Activated naive CD8-positive, alpha-beta T cell treated with anti-CD3 and anti-CD28 coated beads, Interleukin-2, amount 50 U/mL, for 16 hours (primary cell): ENCODE measurements at places on chromosomes 6 and 20.

GRCh38 chr6:3421791-3422434, 34.9 kb downstream of the SLC22A23 start:
- DNase-seq = no peak

- DNase-seq = no peak
Measured at GRCh38 chr6:55979526-55979925, 104.1 kb upstream of the BMP5 start.

GRCh38 chr6:163962627-163963117, 548.2 kb downstream of the QKI start:
- no peak for DNase-seq

DNA sequence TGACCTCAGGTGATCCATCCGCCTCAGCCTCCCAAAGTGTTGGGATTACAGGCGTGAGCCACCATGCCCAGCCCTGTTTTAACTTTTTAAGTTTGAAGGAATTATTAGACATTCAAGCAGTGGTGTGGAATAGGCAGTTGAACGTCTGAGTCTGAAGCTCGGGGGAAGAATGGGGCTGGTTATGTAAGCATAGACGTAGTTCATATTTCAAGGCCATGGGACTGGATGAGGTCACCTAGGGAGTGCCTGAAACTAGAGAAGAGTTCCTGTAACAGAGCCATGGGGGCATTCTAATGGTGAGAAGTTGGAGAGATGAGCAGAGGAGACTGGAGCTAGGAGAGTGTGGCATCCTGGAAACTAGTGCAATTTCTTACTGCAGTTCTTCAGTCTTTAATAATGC, 6.4 kb downstream of the CDKAL1 start:
- no peak for DNase-seq

DNA sequence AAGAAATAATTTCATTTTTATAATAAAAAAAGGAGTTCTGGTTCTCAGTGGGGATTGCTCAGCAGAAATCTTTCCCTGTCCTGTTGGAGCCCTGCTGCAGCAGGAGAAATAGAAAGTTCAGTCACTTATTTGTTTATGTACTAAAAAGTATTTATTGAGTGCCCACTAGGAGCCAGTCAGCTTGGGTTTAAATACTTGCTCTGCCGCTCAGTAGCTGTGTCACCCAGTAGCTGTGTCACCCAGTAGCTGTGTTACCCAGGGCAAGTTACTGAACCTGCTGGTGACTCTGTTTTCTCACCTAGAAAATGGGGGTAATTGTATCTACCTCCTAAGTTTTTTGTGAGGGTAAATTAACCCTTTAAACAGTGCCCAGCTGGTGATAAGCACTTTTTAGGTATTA, 32.9 kb downstream of the FOXF2 start:
- no peak for DNase-seq

GRCh38 chr20:44050925-44051660, 135.9 kb downstream of the JPH2 start:
- no peak for DNase-seq

DNA sequence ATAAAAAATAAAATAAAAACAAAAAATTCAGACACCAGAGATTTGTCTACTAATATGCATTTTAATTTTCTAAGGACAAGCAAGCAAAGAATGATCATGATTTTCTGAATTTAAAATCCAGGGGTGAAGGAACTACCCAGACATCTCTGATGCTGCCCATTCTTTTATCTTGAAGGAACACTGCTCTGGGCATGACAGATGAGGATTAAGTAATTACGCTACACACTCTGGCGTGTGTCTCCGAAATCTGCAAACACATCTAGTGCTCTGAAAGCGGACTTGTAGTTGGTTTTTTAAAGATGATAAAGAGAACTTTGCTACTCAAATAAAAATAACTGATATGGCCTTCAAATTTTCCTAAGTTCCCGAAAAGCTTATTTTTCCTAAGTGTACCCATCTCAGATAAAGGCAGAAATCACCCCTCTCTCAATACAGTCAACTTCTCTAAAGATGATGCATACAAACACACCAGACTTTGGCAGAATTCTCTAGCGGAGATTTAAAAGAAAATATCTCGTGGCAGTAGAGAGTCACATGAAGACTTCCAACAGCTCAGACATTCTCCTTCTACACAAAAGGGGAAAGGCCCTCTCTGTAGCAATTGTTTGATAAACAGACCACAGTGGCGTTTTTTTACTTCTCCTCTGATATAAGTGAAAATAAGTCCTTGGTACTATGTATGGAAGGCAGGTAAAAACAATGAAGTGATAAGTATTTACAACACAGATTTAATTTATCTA, 133.8 kb downstream of the BACH2 start:
- no peak for DNase-seq

- DNase-seq = no peak
Measured at GRCh38 chr6:53424300-53424699, 75.5 kb upstream of the ELOVL5 start.

- DNase-seq = no peak
Measured at GRCh38 chr20:4820806-4821518, 99.3 kb downstream of the PRND start.

DNA sequence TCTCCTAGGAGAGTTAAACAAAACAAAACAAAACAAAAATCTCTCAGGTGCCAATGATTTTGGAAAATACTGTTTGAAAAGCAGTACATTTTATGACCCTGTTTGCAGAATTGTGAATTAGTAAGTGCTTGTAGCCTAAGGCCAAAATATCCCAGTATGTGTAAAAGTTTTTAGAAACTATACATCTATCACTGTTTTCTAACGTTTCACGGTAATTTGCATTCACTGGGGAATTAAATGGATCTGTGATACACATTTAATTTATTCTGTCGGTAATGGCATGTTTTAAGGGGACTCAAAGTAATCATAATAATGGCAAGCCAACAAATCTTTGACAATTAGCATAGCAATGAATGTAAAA, 95.6 kb upstream of the FAM184A start:
- no peak for DNase-seq

- no peak for DNase-seq
Measured at GRCh38 chr6:125169058-125169457, 15.5 kb downstream of the TPD52L1 start.

- no peak for DNase-seq
Measured at GRCh38 chr6:42834056-42834455, 45.4 kb upstream of the RPL7L1 start.

DNA sequence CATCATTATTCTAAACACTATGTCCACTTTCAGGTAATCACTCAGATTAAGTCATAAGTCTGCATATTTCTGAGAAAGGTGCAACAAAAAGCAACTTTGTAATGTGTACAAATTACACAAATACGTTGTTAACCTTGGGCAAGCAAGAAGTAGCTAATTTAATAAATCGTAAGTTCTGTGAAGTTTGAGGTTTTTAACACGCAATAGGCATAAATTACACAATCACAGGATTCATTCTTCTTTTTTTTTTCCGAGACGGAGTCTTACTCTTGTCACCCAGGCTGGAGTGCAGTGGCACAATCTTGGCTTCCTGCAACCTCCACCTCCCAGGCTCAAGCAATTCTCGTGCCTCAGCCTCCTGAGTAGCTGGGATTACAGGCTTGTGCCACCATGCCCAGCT, 57.2 kb upstream of the F13A1 start:
- no peak for DNase-seq

DNA sequence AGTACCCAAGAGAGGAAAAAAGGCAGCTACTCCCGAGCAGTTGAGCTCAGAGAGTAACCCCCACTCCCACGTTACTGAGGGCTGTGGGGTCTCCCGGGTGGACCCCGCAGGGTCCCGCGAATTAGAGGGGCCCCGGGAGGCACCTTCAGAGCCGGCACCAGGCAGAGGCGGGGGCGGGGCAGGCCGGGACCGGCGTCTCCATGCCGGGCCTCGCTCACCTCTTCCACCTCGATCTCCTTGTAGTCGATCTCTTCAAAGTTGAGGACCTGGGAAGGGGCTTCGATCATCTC, 381 bp downstream of the MAP3K7 start:
- no peak for DNase-seq

DNA sequence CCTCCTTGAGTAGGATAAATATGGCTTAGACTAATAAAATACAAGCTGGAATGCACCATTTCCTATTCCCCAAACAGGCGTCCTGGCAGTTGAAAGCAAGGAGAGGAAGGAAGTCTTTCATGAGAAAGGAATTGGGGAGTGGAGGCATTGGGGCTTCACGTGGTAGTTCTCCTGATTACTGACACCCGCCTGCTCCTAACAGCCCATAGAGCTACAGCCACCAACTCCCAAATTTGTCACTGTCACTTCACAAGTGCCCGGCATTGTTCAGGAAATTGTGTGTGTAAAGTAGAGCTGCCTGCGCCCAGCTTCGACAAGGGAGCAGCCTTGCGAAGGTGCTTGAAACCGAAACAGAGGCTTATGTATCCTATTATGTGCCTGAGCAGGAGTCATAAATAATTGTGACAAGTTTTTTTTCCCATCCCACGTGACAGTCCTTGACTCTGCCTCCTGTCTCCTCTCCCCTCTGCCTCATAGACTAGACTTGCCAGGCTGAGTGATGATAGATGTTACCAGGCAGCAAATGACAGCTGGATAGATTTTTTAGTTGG, 301.7 kb upstream of the ZFP64 start:
- no peak for DNase-seq

DNA sequence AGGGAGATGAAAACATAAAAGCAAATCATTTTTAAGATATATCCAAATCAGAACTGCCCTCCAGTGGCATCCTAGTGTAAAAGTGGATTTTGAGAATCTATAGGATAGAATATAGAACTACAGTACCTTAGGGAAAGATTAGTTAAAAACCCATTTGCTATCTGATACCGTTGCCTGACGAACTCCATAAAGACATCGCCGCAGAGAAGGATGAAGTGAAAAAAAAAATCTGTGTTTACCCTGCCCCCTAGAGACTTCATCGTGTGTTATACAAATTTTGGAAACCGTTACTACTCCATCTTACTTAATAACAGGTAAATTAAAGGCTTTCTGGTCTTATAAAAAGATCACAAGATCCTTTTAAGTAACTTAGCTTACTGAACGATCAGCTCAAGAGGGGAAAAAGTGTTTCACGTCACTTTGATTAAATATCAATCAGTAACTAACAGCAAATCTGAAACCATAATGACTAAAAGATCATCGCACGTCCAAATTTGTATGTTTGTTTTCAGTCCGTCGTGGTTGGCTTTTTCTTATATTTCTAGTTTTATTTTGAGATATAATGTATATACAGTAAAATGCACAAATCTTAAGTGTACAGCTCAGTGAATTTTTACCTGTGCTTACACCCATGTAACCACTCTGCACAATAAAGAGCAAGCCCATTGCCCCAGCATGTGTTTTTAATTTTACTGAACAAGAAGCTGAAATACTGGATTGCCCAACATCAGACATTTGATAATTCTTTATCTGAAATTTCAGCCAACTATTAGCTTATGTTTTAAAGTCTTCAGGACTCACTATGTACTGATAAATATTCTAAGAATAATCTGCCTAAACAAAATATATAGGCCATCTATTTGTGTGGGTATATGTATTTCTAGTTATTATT, 881 bp upstream of the MCM3 start:
- no peak for DNase-seq

DNA sequence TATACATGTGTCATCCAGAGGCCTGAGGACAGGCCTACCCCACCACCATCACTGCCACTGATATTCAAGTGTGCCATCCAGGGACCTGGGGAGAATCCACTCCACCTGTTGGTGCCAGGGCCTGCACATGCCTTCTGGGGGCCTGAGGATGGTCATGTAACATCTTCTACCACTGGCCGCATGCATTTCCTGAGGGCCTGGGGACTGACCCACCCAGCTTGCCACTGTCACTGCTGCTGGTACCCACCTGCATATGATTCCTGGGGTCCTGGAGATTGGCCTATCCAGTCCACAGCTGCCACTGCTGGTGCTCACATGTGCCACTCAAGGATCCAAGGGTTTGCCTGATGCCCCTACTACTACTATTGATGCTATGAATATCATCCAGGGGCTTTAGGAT, 184.3 kb upstream of the SYNCRIP start:
- no peak for DNase-seq

GRCh38 chr6:76166297-76166696, 93.8 kb upstream of the IMPG1 start:
- no peak for DNase-seq

DNA sequence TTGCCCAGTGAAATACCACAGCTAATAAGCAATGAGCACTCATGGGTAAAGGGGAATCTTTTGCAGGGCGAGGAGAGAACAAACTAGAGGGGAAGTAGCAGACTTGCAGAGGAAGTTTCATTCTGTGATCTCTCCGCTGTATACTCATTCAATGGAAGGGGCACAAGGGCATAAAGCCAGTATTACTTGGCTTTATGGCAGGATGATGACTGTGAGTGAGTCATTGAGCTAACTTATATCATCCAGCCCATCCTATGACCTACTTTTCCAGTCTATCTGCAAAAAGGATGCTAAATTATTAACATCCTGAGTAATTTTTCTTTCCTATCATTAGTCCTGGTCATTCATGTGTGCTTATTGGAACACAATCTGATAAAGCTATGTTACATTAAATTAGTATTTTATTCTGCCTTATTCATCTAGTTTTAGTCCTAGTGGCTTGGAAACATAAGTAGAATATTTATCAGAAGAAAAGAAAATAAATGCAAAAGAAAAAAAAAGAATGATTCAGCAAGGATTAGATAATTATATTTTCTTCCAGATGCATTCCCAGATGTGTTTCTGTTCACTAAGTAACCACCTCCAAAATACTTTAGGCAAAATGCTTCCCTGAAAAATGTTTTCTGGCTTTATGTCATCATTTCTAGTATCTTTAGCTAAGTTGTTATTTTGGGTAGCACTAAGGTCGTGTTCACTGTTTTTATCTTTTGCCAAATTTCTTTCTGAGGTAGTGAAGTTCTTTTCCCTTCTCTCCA, 471.7 kb downstream of the CDKAL1 start:
- no peak for DNase-seq

- no peak for DNase-seq
Measured at GRCh38 chr20:32558526-32558925, 26.6 kb downstream of the NOL4L start.

DNA sequence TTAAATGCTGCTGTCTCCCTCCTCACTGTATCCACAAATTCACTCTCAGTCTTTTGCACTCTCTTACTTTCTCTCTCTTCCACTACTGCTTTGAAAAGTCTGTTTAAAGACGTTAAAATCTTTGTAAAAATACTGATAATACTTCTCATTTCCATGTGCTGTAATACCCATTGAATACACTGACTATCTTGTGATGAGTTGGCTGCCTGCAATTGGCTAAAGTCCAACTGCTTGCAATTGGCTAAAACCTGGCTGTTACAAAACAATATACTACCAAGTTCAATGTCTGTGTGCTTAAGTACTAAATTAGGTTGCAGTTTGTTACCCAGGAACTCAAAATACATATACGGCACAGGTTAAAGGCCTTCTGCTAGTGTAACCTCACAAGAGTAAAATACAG, 264.8 kb downstream of the THBS2 start:
- DNase-seq = no peak
